Body of pancreas (tissue), 4 donors: ENCODE measurements at places on chromosomes 13 and 19. TPM values are rescaled to one million over a fixed set of nuclear protein-coding genes. Genes with fewer than 3 reads are reported as not detected.
A peak's percentile ranks its signal among the peaks of the same experiment; 100 is the strongest.

GRCh38 chr13:29887686-29888085, 37.3 kb upstream of the UBL3 start:
- no peak overlapping the region for H3K27ac ChIP-seq
- H3K27me3 ChIP-seq, result no peaks in the 10 kb centered on the region
- no peak overlapping the region for H3K4me3 ChIP-seq
- DNase-seq, result no peak
- no peaks in the 10 kb centered on the region for H3K4me1 ChIP-seq
- no peaks in the 10 kb centered on the region for H3K36me3 ChIP-seq

- peaks cover 69% of the 10 kb centered on the region for H3K4me1 ChIP-seq
- DNase-seq, result no peak
- peak overlapping the region; percentile 19 for H3K27ac ChIP-seq
- no peaks in the 10 kb centered on the region for H3K36me3 ChIP-seq
Measured at GRCh38 chr13:33280279-33280905, 5.2 kb downstream of the STARD13 start.

DNA sequence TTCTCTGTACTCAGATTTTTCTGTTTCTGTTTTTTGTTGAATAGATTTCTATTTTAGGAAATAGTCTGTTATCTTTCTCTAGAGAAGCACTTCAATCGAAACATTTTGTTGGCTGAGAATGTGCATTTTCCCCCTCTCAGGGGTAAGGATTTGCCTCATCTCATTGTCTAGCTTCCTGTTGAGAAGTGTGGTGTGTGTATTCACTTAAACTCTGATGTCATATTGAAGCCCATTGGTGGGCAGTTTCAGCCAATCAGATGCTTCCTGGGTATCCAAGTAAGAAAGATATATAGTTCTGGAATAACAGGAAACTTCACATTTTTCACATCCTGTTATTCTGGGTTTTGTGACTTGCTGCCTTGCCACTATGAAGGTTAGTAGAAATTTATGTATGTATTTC, 87.6 kb downstream of the ARHGEF7 start:
- no peaks in the 10 kb centered on the region for H3K36me3 ChIP-seq
- H3K27me3 ChIP-seq, result no peaks in the 10 kb centered on the region
- no peak overlapping the region for H3K4me3 ChIP-seq
- peaks cover 28% of the 10 kb centered on the region for H3K4me1 ChIP-seq
- no peak overlapping the region for H3K27ac ChIP-seq
- no peak for DNase-seq

DNA sequence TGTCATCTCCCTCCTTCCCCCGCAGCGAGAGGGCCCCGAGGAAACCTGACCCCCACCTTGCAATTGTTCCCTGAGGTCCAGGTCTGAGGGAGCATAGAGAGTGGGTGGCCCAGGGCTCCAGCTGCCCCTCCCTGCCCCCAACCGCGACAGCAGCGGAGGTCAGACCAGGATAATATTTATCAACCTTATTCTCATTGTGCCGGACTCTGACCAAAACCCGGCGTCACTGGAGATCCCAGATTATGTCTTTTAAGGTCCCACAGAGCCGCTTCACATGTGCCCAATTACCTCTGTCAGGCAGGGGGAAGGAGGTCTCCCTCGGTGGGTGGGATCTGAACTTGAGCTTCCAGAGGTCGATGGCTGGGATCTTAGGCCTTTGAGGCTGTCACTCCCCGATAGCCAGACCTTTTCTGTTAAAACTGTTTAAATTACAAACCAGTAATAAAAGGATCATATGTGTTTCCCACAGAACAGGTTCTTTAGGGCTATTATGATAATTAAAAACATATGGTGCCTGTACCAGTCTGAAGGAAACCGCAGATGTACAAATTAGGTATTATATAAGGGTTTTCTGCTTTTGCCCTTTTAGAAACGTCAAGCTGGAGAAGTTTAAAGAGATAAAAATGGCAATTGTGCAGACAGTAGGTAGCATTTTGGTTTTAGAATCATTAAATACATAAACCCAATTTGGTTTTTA, 195.5 kb downstream of the ZNF536 start:
- H3K4me1 ChIP-seq, result no peaks in the 10 kb centered on the region
- no peak overlapping the region for H3K27ac ChIP-seq
- no peak for DNase-seq
- H3K4me3 ChIP-seq, result no peak overlapping the region

DNA sequence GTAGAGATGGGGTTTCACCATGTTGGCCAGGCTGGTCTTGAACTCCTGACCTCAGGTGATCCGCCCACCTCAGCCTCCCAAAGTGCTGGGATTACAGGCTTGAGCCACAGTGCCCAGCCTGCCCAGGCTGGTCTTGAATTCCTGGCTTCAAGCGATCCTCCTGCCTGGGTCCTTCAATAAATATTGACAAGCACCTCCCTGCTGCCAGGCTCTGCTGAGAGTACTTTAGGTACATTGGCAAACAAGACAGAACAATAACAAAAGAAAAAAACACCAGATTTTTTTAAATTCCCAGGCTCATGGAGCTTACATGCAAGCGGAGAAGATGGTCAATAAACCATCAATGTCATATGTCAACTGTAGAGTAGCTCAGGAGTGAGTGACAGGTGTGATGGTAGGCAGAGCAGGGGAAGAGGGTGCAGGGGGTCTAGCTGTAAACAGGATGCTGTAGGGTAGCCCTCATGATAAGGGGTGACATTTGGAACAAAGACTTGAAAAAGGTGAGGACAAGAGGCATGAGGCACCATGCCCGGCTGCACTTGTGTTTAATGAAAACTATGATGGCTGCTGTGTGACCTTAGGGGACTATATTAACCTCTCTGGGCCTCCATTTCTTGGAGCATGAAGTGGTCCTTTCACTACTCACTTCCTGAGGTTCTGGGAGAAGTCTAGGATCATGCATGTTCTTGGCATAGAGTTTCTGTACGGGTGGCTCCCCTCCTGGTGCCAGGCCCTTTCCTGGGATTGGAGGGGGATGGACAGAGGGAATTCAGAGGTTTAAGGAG, 19.6 kb downstream of the SULT2B1 start:
- H3K27ac ChIP-seq, result no peak overlapping the region
- no peak for DNase-seq
- no peak overlapping the region for H3K4me3 ChIP-seq
- no peaks in the 10 kb centered on the region for H3K27me3 ChIP-seq
- H3K36me3 ChIP-seq, result no peaks in the 10 kb centered on the region

- peaks cover 7% of the 10 kb centered on the region for H3K4me1 ChIP-seq
- DNase-seq, result peak; percentile 62
- H3K27me3 ChIP-seq, result no peaks in the 10 kb centered on the region
Measured at GRCh38 chr13:99686157-99686572, 184.9 kb downstream of the TM9SF2 start.

DNA sequence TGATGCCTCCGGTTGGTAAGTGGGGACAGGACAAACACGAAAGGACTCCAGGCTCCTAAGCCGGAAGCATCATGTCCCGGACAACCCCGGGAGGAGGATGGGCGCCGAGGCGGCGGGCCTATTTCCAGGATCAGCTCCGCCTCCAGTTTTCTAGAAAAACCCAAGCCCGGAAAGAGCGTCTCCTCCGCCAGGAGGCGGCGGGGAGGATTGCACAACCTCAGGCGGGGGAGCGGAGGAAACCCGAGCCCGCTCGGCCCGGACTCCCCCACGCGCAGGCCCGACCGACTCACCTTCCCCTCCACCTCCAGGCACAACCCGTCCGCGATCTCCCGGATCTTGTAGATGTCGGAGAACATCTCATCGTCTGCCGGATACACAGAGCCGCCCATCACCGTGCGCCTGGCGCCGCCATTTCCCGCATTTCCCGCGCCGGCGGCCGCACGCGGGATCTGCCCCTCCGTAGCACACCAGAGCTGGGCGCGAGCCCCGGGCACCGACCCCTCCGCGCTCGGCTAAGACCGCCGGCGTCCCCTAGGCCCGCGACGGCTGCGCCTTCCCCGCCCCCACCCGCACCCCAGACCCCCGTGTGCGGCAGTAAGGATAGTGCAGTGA, 455 bp downstream of the TPT1 start:
- peaks cover 20% of the 10 kb centered on the region for H3K36me3 ChIP-seq
- H3K4me3 ChIP-seq, result peak overlapping the region; percentile 98
- H3K27ac ChIP-seq, result peak overlapping the region; percentile 100
- peaks cover 48% of the 10 kb centered on the region for H3K4me1 ChIP-seq
- peak; percentile 94 for DNase-seq

GRCh38 chr19:50479761-50480251, 3.2 kb upstream of the GARIN5A start:
- peaks cover 21% of the 10 kb centered on the region for H3K4me1 ChIP-seq
- H3K36me3 ChIP-seq, result peaks cover 10% of the 10 kb centered on the region

DNA sequence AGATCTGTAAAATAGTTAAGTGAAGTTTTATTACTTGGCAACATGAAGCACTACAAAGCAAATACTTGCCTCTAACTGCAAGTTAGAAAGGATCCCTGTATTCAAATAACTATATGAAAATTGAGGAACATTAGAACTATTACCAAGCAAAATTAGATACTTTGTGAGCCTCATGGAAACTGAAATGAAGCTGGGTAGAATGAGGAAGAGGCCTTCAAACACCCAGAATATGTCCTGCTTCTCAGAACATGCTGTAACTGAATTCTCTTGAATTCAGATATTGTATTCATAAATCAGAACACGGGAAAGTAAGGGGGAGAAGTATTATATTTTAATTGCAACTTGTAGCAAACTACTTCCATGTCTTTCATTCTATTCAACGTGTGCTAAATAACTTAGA, 947.9 kb downstream of the PCDH17 start:
- no peak overlapping the region for H3K4me3 ChIP-seq
- DNase-seq, result no peak
- H3K4me1 ChIP-seq, result no peaks in the 10 kb centered on the region
- no peaks in the 10 kb centered on the region for H3K27me3 ChIP-seq
- no peak overlapping the region for H3K27ac ChIP-seq
- H3K36me3 ChIP-seq, result no peaks in the 10 kb centered on the region

DNA sequence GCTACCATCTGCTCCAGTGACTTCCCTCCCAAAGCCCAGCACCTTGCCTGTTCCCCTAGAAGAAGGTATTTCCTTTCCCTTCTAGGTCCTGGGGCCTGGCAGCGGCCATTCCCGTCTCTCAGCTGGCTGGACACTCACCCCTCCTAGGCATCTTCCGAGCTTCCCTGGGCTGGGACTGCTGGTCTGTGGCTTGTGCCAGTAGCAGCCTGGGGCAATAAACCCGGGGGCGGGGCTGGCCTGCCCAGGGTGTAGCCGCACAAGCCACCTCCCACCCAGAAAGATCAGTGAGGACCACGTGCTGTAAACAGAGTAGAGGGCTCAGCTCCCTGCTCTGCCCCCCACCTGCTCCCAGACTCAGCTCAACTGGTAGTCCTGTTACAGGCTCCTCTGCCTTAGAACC, 15.0 kb downstream of the LIPE start:
- no peak for DNase-seq
- no peak overlapping the region for H3K4me3 ChIP-seq
- H3K27me3 ChIP-seq, result no peaks in the 10 kb centered on the region
- H3K4me1 ChIP-seq, result peaks cover 15% of the 10 kb centered on the region
- H3K27ac ChIP-seq, result no peak overlapping the region
- no peaks in the 10 kb centered on the region for H3K36me3 ChIP-seq

The ACP7 gene
- total RNA-seq, result not detected
